Activated CD4-positive, CD25-positive, alpha-beta regulatory T cell (primary cell): ENCODE measurements at places on chromosomes 1 and 21.

DNA sequence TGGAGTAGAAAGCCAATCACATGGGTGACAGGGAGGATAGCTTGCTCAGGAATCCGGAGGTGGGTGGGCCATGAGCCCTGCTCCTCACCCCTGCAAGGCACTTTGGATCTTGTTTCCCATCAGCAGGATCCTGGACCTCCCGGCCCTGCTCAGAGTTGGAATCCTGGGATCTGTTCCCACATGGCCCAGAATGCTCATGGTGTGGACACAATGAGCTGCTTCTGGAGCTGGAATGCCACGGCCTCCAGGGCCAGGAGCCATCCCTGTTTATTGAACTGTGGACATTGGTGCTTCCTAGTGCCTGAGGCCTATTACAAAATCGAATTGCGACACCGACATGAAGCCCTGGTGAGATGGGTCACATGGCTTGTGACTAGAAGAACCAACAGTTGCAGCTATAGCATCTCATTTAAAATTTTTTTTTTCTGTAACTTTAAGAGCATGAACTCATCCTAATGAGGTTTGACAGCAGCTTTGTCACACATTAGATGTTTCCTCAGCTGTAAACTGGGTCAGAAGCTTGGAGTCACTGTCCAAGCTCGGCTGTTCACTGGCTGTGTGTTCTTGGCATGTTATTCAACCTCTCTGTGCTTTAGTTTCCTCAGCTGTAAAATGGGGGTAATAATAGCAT lies 40.4 kb upstream of the GOLT1A start:
- DNase-seq = no peak

DNA sequence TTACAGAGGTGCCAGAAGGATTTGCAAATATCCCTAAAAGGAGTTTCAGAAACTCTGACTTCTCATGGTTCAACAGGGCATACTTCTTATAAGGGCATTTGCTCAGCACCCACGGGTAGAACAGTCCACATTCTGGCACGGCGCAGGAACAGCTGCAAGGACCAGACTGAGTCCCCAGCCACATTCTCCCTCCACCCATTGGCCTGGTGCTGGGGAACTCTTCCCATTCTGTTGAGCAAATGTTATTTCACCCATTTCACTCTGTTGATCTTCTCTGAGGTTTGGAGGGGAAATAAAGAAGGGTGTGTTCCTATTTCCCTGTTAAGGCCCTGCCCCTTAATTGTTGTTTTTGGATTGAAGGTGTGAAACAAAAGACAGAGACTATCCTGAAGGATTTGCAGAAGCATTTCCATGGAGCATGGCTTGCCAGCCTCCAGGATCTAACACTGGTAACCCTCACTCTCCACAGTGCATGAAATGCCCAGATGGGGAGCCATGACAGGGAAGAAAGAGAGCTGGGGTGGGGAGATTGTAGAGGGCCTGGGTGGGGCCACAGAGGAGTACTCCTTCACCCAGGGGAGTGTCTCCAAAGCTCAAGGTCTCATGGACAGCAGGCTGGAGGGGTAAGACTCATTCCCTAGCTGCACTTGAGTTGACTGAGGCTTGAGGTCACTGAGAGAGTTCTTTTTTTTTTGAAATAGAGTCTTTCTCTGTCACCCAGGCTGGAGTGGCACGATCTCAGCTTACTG lies 35.0 kb downstream of the INAVA start:
- no peak for DNase-seq

GRCh38 chr1:220294846-220295301 lies 22.6 kb upstream of the RAB3GAP2 start:
- no peak for DNase-seq

GRCh38 chr1:240582953-240583352 lies 29.0 kb downstream of the GREM2 start:
- no peak for DNase-seq

DNA sequence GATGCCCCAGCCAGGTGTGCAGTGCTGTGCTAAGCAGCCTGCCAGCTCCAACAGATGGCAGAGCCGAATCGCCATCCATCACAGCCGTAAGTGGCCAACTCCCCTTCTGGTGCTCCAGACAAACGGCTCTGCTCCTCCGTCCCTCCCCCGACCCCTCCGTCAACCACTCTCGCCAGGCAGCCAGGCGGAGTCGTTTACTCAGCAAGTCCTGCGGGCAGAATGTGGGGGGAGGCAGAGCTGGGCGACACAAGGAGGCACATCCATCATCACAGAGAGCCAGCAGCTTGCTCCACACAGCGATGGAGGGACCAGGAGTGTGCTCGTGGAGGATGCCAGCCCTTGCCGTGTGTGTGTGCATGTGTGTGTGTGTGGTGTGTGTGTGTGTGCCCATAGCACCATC lies 206.6 kb upstream of the GRIK3 start:
- no peak for DNase-seq

- DNase-seq = no peak
Observed at GRCh38 chr1:226063977-226064815, 1.7 kb downstream of the H3-3A start.

- DNase-seq = no peak
Observed at GRCh38 chr1:92749024-92749634, 35.8 kb downstream of the EVI5 start.

GRCh38 chr1:165240492-165240891 lies 116.0 kb downstream of the LMX1A start:
- no peak for DNase-seq

DNA sequence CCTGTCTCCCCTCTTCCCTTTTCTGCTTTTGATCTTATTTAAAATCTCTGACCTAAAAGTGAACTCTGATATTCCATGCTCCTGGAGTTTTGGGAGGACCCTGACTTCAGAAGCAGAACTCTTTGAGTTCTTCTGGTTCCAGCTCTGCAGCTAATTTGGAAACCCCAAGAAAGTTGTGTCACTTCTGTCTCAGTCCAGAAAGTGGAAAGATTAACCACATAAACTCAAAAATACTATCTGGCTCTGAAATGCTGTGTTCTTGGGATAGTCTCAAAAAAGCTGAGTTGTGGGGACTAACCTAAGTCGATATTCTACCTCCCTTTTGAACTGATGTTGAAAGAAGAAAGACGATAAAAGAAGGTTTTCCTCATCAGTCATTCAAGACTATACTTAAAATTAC lies 59.8 kb downstream of the ITPKB start:
- DNase-seq = no peak

DNA sequence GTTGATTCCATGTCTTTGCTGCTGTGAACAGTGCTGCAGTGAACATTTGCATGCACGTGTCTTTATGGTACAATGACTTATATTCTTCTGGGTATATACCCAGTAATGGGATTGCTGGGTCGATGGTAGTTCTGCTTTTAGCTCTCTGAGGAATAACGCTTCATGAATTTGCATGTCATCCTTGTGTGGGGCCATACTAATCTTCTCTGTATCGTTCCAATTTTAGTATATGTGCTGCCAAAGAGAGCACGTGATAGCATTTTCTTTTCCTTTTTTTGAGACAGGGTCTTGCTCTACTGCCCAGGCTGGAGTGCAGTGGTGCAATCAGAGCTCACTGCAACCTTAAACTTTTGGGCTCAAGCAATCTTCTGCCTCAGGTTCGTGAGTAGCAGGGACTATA lies 24.9 kb upstream of the MAP1LC3C start:
- DNase-seq = no peak
